HEK293T (cell line): ENCODE measurements at places on chromosomes 2 and 18.

DNA sequence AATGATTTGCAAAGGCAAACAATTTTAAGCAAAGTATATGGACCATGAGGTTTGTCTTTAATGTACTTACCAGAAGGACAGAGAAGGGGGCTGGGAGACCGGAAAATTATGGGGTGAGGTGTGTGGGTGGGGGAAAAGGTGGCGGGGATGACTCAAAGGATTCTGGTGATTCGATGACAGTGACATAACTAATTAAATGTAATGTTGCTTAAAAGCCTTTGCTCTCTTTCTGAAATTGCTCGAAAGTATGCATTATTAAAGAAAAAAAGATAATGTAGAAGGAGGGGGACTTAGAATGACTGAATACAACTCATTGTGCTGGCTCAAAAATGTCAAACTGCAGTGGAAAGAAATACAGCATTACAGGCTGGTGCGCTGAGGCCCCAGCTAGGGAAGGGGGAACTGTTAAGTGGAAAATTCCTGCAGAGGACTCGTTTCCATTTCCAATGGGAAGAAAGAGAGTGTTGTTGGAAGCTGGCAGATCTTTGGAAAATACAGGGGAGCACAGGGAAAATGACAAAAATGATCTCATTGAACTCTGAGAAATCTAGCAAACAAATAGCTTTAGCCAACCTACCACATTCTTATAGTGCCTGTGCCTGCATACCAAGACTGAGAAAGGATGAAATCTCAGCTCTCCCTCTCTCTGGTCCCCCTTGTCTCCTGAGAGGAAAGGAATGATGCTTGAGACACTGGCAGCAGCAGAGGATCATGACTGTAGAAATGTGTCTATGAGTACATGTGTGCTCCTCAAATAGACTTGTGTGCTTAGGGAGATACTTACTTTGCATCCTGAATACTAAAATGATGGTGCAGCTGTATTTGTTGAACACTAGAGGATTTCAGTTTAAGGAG, 632.4 kb downstream of the NYAP2 start:
- no peak for DNase-seq

DNA sequence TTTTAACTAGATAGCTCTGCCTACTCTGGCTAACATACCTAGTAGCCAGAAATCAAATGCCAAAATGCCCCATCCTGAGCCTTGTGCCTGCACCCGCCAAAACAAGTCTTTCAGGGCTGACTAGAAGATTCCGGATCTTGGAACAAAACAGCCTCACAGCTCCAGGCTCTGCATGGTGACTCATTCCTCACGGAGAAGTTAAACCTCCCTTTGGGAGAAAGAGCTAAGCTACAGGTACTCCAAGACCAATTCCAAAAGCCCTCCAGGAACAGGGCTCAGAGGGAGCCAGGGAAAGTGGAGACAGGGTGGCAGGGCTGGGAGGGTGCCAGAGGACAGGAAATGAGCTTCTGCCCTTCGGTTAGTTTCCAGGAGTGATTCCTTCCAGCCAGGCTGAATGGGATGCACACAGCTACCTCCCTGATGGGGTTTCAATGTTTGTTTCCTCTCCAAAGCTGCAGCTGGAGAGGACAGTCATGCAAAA, 295.6 kb downstream of the TNS1 start:
- DNase-seq: no peak

- DNase-seq: no peak
Measured at GRCh38 chr18:8979258-8979988, 123.1 kb upstream of the NDUFV2 start.

DNA sequence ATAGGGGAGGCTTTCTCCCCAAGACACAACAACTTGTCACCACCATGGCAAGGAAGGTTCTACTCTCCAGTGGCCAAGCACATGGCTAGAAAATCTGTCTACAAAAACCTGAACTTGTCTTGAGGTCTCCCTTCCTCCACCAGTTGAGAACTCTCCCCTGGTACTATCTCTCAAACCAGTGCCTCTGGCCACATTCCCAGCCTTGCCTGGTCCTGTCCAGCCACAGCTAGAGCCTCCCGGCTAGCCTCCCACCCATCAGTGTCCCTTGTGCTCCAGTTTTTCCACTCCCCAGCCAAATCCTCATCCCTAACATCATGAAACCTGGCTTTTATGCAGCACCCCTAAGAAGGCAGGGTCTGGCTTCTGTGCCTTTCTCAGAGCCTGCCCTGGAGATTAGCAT, 21.2 kb upstream of the FZD5 start:
- no peak for DNase-seq

- no peak for DNase-seq
Measured at GRCh38 chr2:121868652-121869051, 113.2 kb downstream of the TSN start.

DNA sequence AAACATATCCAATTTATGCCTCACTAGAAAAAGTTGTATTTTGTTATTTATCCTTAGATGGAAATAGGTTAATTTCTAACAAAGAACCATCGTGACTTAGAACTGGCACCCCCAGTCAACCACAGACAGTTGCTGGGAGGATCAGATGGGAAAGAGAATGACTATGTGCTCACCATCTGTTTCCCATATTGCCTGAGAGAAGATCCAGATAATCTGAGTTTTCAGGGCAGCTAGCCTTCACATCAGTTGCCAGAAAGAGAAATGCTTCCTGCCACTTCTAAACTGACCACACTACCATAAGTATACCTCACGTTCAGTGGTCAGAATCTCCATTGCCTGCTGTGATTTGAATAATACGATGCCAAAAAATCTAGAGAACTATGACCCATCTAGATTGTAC, 28.4 kb upstream of the NEB start:
- no peak for DNase-seq
